AML-193 (cell line): ENCODE measurements at places on chromosomes 1 and 21.

DNA sequence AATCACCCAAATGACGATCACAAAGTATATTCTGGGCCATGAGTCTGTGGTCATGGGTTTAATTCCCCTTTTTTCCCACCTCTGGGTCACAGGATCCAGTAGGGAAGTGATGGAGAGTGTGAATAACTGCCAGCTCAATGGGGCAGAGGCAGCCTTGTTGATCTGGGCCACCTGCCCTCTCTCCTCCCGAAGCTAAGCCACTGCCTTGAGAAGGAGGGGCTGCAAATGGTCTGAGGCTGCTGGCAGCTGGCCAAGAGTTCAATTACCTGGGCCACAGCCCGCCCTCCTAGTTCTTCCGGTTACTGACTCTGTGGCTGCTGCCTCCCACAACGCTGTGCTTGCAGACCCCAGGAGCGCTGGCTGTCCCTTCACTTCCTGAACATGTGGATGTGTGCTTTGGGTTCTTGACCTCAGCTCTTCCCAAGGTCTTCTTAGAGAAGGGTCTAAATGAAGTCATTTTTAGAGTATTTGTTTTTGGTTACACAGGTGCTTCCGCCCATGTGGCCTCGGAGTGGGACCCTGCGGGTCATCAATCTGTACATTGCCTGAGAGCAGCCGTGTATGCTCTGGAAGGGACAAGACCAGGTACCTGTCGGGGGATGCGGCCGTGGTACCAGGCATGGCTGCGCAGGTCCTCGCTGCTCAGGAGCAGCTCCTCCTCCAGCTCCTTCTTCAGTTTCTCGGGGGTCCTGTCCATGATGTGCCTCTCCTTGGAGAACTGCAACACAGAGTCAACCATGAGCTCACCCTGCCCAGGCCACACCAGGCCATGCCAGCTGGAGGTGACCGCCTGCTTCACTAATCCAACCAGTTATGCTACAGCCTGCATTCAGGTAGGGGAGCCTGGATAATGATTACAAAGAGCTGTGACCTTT, 89.7 kb downstream of the BCAR3 start:
- DNase-seq, result no peak

GRCh38 chr1:224472806-224473205, 38.2 kb upstream of the WDR26 start:
- DNase-seq, result no peak

DNA sequence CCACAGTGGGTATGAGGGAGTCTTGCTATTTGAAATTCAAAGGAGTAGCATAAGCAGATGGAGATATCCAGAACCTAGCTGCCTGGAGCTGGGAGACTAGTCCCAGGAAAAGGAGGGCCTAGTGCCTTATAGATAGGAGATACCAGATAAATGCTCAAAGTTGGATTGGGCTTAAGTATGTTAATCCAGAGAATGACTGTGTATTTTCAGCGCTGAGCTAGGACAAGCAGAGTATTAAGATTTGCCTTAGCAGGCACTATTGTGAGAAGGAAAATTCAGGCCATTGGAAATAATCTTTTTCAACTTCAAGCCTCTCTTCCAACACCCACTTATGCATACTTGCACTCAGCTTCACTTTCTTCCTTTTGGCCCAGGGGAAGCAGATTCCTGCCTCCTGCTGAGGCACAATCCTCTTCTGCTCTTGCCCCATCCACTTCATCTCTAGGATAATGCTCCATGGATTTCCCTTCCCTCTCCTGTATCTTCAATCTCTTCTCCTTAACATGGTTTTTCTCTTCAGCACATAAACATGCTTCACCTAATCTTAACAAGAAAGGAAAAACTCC, 21.1 kb downstream of the PIK3C2B start:
- no peak for DNase-seq

DNA sequence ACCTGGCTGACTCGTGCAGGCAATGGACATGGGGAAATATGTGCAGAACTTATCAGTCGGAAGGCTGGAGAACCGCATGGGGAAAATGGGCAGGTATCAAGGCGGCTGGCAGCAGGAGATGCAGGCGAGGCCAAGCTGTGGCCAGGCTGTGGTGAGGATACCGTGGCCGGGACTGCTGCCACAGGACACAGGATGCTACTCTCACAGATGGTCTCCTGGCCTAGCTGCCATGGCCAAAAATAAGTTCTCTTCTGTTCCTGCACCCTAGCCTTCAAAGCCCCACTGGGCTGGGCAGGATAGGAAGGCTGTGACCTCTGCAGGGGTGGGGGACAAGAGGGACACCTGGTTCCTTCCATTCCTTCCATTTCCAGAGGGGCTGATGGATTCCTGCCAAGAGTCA, 26.4 kb downstream of the TEX35 start:
- no peak for DNase-seq

DNA sequence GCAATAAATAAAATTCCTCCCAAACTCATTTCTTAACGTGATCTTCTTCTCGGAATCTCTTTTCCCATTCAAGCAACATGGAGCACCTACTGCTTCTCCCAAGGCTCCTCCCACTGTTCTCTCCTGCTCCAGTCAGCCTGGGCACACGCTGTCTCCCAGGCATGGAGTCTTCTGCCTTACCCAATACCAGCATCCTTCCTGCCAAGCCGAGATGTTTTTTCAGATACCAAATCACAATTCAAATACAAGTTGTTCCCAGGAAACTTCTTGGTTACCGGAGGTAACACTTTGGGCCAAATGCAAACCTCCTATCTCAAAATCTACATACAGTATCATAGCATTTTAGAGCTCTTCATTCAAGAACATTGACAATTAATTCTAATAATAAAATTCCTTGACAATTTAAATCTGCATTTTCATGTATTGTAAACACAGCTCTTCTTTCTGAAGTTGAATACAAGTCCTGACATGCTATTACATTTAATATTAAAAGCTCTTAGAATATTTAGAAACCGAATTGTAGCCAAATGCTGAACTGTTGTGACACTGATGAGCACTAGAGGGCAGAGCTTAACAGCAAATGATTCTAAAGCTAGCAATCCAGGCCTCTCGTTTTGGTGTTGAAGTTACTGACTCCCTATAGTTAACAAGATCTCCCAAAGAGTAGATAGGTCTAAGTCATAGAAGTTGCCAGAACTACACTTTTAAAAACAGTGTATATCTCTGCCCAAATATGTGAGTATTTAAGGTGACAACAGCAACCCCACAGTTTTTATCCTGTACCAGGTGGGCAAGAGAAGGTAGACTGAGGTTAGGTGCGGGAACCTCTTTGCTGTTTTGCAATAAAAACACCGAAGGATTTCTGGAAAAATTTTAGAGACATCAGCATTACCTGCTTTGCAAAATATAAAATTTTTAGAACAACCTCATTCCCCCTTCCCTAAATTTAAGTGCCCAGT, 52.3 kb downstream of the BCAR3 start:
- peak; percentile 67 for DNase-seq

GRCh38 chr1:233172201-233172600, 123.3 kb downstream of the PCNX2 start:
- peak; percentile 79 for DNase-seq

DNA sequence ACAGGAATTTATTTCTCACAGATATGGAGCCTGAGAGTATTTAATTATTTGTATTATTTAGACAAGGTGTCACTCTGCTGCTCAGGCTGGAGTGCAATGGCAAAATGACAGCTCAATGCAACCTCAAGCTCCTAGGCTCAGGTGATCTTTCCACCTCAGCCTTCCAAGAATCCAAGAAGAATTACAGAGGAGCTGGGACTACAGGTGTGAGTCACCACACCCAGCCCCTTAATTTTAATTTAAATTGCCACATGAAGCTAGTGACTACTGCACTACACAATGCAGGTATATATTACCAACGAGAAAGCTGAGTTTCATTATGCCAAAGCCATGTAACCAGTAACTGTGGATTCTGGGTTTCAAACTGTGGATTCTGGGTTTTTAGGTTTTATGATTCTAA, 2.1 kb downstream of the KHDC4 start:
- DNase-seq, result no peak

GRCh38 chr1:145858238-145858900, 512 bp downstream of the PIAS3 start:
- peak; percentile 15 for DNase-seq

DNA sequence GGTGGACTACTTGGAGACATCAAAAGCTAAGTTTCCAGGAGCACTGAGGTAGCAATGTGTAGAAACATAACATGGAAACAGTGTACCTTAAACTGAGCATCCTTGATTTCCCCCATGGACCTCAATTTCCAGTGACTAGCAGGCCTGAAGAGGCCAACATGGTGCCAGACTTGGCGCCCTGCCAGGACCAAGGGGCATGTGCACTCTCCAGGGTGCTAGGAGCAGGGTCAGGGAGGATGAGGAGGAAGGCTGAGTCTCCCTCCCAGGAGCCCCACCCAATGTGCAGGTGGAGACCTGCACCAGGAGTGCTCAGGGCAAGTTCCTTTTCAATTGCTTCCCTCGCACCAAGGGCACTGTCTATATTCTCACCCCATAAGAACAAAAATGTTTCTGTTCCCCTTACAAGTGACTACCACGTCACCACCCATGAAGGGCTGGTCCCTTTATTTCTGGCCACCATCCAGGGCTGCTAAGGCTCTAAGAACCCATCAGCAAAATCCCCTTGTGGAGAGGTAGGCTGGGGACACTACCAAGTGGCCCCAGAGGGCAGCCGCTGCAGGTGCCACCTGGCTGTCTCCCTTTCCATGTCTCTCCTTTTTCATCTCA, 39.2 kb downstream of the MX1 start:
- no peak for DNase-seq
